Cortex of kidney (tissue), 1 donor: ENCODE measurements at places on chromosomes 2 and 18.

GRCh38 chr2:39712953-39713352 is 47.2 kb downstream of the TMEM178A start:
- DNase-seq = no peak

- no peak for DNase-seq
Measured at GRCh38 chr2:15040429-15041084, 408.0 kb downstream of the LRATD1 start.

DNA sequence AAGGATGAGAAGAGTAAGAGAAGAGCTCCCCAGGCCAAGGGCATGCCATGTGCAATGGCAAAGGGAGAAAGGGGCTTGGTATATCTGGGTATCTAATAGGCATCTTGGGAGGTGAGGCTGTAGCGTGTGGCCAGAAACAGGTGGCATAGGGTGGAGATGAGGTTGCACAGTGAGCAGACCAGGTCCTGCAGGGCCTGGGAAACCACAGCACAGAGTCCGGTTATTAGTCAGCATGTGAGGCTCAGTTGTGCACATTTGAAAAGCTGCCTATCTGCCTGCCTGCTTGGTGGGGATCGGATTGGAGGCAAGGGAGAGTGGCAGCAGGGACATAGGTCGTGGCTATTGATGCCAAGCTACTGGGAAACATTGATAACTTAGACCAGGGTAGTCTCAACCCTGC is 190.6 kb downstream of the TPGS2 start:
- DNase-seq = no peak

DNA sequence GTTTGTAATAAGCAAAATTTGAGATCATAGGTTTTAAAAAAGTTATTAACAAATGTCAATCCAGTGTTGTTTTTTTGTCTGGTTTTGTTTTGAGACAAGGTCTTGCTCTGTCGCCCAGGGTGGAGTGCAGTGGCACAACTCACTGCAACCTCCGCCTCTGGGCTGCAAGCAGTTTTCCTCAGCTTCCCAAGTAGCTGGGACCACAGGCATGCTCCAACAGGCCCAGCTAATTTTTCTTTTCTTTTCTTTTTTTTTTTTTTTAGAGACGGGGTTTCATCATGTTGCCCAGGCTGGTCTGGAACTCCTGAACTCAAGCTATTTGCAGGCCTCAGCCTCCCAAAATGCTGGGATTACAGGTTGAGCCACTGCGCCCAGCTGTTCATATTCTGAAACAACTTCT is 31.3 kb downstream of the GALNT3 start:
- DNase-seq = no peak

GRCh38 chr2:201994973-201995638 is 38.5 kb upstream of the FZD7 start:
- no peak for DNase-seq

DNA sequence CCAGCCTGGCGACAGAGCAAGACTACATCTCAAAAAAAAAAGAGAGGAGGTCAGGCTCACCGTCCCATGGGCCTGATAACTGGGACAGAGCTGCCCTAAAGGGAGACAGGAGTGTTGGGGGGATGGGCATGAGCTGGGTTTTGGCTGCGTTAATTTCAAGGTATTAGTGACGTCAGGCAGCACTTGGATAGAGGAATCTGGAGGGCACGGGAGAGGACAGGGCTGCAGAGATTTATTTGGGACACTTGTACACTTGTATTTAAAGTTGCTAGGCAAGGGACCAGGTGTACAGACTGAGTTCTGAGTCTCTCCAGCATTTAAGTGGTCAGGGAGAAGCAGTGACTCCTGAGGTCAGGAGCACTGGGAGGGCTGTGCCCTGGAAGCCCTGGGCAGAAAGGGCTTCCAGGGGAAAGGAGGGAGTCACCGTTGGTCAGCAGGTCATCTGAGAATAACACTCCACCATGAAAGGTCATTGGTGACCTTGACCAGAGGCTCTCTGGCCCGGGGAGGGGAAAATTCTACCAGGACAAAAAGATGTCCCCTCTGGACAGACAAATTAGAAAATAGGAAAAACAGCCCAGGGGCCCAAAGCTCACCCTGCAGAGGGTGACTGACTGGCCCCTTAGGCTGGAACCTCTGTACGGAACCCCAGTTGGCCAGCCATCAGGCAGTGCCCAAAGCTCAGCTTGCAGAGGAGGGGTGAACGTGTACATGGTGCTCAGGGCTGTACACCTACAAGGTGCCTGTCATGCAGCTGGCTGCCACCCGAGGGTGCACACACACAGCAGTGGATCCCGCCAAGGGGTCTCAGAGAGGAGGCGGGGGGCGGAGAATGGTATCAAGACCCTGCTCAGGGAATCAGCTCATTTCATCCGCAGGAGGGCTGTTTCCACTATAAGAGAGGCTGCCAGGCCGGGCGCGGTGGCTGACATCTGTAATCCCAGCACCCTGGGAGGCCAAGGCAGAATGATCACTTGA is 23.0 kb upstream of the CNNM3 start:
- DNase-seq = no peak

GRCh38 chr2:56130463-56131070 is 53.2 kb upstream of the CCDC85A start:
- no peak for DNase-seq
